ENCODE measurements at places on chromosomes 1 and 21.

GRCh38 chr1:145747398-145748247 is 28.3 kb downstream of the CD160 start:
- DNase-seq: no peak

GRCh38 chr1:73056826-73057225 is 774.5 kb upstream of the NEGR1 start:
- no peak for DNase-seq

- DNase-seq: no peak
These were observed 6.5 kb downstream of the RUNX3 start for GRCh38 chr1:24923485-24924113.

GRCh38 chr21:45550522-45551210 is 8.4 kb upstream of the SLC19A1 start:
- no peak for DNase-seq

GRCh38 chr21:25890001-25890400 is 155.2 kb downstream of the GABPA start:
- DNase-seq: no peak

GRCh38 chr1:174841747-174842146 is 158.0 kb upstream of the CACYBP start:
- DNase-seq: no peak

- no peak for DNase-seq
These were observed 47.3 kb downstream of the UBIAD1 start for GRCh38 chr1:11320153-11320936.

Measured in hepatic stellate cell (primary cell).